ENCODE measurements at places on chromosomes 1 and 21.

DNA sequence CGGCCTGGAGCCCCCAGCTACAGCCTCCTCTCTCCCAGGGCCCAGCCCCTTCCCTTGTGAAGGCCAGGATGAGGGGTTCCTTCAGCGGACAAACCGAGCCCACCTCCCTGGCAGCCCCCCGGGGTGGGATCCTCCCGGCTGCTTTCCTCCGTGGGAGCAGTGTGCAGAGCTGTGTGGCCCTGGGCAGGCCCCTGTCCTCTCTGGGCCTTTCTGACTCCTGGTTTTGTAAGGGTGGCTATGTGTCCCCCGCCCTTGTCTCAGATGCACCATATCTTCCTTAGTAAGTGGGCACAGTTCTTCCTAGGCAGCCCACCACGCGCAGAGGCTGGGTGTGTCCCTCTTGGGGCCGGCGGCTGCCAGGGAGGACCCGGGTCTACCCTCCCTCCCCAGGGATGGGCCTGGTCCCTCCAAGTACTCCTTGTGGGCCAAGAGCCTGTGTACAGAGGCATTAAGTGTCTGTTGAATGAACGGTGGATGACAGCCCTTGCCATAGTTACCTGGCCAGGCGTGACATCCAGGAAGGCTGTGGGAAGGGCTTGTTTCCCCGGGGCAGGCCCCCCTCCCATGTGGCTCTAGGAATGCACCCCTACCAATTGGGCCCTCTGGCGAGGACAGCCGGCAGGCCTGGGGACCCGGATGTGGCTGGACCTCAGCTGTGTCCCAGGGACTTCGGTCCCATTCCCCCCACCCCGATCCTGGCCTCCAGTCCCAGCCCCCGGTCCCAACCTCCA lies 3.8 kb downstream of the SMIM1 start:
- no peak for DNase-seq

GRCh38 chr1:8597455-8597854 lies 220.0 kb downstream of the RERE start:
- no peak for DNase-seq

- DNase-seq: no peak
These were observed 95.8 kb upstream of the UBE2U start for GRCh38 chr1:64107632-64108031.

GRCh38 chr1:202961220-202961880 lies 3.2 kb upstream of the ADIPOR1 start:
- DNase-seq: no peak

DNA sequence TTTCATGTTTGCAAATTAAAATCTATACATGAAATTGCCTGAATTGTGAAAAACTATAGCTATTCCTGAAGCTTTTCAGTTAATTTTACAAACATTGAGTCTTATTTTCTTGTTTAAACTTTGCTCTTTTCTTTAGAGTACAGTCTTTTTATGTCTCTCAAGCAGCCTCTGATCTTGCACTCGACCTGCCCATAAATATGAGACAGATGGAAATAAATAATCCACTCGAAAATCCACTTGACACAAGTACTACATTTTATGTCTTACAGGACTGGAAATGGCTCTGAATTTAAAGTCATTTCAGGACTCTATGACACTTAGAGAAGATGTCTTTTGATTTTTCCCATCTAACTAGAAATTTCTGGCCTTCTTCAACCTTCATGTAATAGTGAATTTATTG lies 283.8 kb downstream of the USP25 start:
- DNase-seq: no peak

DNA sequence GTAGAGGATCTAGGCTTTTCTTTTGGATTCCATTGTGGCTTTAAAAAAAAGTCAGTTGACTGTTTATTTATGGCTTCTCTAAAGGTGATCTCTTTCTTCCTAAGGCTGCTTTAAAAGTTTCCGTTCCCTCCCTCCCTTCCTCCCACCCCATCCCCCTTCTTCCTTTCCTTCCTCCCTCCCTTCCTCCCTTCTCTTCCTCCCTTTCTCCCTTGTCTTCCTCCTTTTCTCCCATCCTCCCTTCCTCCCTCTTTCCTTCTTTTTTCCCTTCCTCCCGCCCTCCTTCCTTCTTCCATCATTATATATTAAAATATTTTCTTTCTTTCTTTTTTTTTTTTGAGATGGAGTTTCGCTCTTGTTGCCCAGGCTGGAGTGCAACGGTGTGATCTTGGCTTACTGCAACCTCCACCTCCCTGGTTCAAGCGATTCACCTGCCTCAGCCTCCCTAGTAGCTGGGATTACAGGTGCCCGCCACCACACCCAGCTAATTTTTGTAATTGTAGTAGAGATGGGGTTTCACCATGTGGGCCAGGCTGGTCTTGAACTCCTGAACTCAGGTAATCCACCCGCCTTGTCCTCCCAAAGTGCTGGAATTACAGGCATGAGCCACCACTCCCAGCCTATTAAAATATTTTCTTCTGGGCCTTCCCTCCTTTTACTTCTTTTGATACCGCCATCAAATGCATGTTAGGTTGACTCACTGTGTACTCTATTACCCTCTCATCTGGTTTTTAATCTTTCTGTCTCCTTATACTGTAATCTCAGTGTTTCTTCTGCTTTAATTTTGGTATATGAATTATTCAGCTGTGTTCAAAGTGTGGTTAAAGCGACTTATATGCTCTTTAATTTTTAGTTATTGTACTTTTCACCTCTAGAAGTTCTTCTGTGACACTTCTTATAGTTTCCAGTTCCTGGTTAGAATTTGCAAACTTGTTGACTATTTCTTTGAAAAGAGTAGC lies 59.2 kb upstream of the ATP5PO start:
- DNase-seq: no peak

GRCh38 chr1:90356101-90356500 lies 361.0 kb downstream of the BARHL2 start:
- DNase-seq: no peak

DNA sequence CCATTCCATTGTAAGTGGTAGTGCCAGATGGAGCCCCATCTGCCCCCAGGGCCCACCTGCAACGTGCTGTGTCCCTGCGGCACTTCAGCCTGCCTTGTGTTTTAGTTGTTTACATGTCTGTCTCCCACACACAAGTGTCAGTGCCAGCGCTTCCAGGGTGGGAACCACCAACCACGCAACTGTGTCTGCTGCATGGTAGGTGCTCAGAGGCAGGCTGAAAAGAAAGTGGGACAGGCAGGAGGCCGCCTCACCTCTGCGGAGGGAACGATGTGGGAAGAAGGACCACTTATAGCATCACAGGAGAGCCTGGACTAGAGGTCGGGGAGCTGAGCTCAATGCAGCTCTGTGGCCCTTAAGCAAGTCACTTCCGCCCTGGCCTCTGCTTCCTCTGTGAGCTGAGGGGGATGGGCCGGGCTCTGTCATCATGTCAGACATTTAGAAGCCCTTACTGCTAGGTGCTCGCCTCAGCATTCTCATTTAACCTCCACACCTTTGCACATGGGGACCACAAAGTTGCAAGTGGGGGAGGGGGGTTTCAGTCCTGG lies 17.9 kb downstream of the SLC9A1 start:
- DNase-seq: no peak

GRCh38 chr1:37901191-37901892 lies 42.0 kb upstream of the MTF1 start:
- DNase-seq: no peak
